Endothelial cell of umbilical vein (primary cell): ENCODE measurements at places on chromosomes 1 and 21. TPM values are rescaled to one million over a fixed set of nuclear protein-coding genes. Genes with fewer than 3 reads are reported as not detected.

Gene CFHR1
- not detected in 2 replicates for total RNA-seq

Gene MTARC2
- 12.0 and 14.1 TPM in 2 replicates for total RNA-seq

Gene CACNA1E
- total RNA-seq: not detected in 2 replicates

Gene HES5
- not detected in 2 replicates for total RNA-seq

Gene RHBG
- total RNA-seq: not detected in 2 replicates

Gene IKBKE
- 16.2 and 20.7 TPM in 2 replicates for total RNA-seq
